NCI-H2171 treated with DMSO at 0.1 percent for 48 hours (cell line): ENCODE measurements at places on chromosomes 6 and 20.

DNA sequence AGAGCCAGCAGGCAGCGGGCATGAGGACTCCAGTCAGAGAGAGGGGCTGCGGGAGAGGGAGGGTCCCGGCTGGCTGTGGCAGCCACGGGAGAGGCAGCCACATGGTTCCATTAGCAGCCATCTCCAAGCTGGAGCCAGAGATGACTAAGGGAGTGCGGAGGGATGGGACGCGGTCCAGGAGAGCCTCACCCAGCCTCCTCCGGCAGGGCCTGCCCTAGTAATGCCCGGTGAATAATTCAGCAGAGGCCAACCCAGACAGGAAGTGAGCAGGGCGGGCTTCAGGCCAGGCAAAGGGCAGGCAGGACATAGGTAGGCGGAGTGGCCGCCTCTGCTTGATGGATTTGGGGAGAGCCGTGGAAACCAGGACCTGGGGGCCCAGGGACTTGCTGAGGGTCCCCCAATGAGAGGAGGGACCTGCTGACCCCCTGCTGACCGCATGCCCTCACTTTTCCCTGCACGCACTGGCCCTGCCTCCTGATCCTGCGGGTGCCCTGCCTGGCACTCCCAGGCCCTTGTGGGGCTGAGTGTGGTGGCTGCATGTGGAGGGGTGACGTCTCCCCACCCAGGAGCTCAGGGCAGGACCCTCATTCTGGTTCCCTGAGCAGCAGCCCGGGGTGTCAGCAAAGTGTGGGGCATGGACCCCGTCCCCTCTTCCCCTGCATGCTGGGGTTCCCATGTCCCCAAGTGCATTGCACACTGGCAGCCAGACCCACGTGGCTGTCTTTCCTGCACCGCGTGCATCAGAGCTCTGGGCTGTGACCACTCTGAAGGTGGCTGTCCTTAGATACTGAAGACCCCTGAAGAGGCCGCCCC lies 51.8 kb upstream of the SLCO4A1 start:
- no peak for DNase-seq

DNA sequence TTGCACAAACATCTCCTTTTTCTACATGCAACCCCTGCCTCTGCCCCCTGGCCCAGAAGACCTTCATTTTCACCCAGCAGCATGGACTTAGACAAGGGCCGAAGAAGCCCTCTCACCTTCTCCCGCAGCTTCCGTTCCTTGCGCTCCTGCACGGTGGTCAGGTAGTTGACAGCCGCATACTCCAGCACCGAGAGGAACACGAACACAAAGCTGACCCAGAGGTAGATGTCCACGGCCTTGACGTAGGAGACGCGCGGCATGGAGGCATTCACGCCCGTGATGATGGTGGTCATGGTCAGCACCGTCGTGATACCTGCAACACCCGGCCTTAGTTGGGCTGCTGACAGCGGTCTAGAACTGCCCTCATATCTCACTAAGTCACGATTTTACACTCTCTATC lies 47.1 kb upstream of the GABRR1 start:
- no peak for DNase-seq

GRCh38 chr6:96153775-96154174 lies 138.0 kb downstream of the FUT9 start:
- DNase-seq: peak; percentile 47

- DNase-seq: no peak
Observed at GRCh38 chr6:13813026-13813425, 1.3 kb downstream of the MCUR1 start.
